ENCODE measurements at places on chromosomes 1 and 21. TPM values are rescaled to one million over a fixed set of nuclear protein-coding genes. Genes with fewer than 3 reads are reported as not detected.
A peak's percentile ranks its signal among the peaks of the same experiment; 100 is the strongest.

HUNK gene
- 1.3 TPM for total RNA-seq

PGD gene
- total RNA-seq: 51.7 TPM

ZBTB7B gene
- total RNA-seq: 16.8 TPM

KCNK2 gene
- 145 TPM for total RNA-seq

PODN gene
- total RNA-seq: 54.8 TPM

ADAMTS1 gene
- total RNA-seq: 166 TPM

C2CD4D gene
- 0.13 TPM for total RNA-seq

CCDC24 gene
- total RNA-seq: 4.7 TPM

CFAP107 gene
- total RNA-seq: not detected

SMYD2 gene
- 49.3 TPM for total RNA-seq

MYOM3 gene
- total RNA-seq: 1.4 TPM

DNASE2B gene
- not detected for total RNA-seq

AGMAT gene
- total RNA-seq: 2.2 TPM

MAGI3 gene
- total RNA-seq: 7.2 TPM

- DNase-seq: no peak
Measured at GRCh38 chr1:204336421-204337035, 23.2 kb downstream of the PLEKHA6 start.

- DNase-seq: no peak
Measured at GRCh38 chr21:21406921-21407320, 408.7 kb downstream of the NCAM2 start.

GRCh38 chr1:51642739-51643142 lies 25.8 kb downstream of the OSBPL9 start:
- peak; percentile 94 for DNase-seq

DNA sequence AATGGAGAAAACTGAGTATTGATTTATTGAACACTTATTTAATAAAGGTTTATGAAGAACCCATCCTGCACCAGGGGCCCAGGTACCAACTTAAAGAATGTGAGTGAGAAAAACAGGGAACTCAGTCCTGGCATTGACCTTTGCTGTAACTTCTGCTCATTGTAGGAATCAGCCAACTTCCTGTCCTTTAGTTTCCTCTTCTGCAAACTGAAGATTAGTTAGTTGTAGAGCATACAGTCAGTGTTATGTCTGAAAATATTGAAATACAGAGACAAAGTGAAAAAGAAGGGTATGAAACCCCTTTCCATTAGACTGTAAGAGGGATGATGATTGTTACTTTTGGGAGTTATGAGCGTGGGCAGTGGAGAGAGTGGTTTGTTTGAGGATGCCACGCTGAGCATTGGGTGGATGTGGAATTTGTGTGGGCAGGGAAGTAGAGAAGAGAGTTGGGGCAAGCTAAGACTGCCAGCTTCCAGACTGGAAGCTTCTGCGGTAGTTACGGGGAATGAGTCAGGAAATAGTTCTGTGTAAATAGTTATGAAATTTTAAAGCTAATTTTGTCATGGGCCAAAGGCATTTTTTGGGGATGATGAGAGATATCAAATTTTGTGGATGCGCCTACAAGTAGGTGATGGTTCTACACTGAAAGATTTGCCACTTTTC lies 89.2 kb downstream of the GPR88 start:
- DNase-seq: peak; percentile 94

DNA sequence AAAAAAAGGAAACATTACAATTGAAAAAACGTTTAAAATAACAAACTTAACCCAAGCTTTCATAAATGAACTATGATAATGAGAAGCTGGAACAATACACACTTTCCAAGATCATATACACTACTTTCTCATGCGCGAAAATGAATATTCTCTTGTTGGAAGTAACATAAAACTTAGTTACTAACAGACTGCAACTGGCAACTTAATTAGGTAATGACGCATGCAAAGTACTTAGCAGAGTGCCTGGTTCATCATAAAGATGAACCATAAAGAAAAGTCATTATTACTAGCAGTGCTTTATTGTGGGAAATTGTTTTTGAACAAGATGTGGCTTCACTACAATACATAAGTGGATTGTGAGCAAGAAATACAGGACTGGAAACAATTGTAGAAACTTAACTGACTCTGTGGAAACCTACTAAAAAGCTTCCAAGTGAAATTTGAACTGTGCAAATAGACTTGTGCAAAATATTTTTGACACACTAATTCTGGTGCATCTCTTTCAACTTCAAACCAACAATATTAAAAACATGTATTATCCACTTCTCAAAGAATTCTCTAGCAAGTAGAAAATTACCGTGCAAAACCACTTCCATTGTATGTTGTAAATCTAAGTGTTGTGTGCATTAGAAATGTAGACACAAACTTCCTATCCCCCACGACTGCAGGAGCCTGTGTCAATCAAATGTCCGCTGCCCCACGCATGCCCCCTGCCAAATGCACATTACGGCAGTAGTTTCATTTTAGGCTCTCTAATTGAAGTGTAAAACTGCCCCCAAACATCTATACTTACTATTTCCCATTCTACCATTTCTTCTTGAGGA lies 2.0 kb downstream of the ARHGAP29 start:
- DNase-seq: peak; percentile 65

GRCh38 chr1:228006786-228007048 lies at the start of gene WNT3A:
TSS of gene WNT3A (plus strand) at chr1:228006998. CDS start at chr1:228007129, 131 bp downstream.
- DNase-seq: no peak

DNA sequence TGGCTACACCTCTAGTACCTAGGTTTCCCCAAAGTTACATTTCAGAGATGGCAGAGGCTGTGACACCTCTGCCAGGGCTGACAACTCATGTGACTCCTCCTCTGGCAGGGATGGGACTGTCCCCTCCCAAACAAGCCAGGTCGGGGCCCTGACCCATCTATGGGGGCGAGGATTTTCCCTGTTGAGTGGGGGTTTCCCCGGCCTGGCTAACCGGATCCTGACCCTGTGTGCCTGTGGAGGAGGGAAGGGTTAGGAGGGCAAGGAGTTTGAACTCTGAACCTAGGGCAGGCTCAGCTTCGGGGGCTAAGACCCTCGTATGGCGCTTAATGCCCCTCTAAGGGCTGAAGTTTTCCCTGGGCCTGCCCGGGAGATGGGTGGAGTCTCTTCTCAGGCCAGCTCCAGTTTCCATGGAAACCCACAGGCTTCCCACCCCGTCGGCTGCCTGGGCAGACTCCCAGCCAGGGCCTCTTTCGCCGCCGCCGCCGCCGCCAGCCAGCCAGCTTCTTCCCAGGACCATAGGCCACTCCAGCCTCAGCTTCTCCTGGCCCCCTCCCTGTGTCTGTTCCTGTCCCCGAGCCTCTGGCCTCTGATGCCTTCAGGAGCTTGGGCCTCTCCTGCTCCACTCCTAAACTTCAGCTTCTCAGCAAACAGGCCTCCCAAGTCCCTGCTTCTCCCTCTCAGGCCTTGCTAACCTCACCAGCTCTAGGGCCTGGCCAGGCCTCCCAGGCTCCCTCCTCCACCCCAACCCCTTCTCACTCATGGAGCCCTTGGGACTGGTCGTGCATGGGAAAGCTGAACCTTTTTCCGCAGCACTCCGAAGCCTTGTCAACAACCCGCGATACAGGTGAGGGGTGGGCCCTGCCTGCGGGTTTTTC lies at the start of gene BTBD19:
Gene BTBD19 (plus strand): TSS at position 461 of the 875 bp plus-strand sequence. CDS start 298 bp downstream, at position 759.
- peak; percentile 98 for DNase-seq

DNA sequence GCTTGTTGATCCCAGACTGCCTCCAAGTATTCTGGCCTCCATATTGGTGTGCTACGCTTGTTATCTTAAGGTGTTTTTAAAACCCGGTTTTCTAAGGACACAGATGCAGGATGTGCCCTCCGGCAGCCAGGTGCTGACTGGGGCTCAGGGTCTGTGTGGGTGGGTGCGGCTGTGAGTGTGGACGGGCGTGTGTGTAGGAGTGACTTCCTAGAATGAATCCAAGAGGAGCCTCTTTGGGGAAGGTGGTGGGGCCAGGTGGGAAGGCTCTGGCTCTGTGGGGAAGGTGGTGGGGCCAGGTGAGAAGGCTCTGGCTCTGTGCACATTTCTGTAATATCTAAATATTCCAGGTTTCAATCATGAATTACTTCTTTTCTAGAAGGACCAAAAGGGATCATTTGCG lies 12.8 kb upstream of the TSPEAR start:
- DNase-seq: no peak

GRCh38 chr1:160708118-160708517 lies 3.5 kb downstream of the CD48 start:
- no peak for DNase-seq

DNA sequence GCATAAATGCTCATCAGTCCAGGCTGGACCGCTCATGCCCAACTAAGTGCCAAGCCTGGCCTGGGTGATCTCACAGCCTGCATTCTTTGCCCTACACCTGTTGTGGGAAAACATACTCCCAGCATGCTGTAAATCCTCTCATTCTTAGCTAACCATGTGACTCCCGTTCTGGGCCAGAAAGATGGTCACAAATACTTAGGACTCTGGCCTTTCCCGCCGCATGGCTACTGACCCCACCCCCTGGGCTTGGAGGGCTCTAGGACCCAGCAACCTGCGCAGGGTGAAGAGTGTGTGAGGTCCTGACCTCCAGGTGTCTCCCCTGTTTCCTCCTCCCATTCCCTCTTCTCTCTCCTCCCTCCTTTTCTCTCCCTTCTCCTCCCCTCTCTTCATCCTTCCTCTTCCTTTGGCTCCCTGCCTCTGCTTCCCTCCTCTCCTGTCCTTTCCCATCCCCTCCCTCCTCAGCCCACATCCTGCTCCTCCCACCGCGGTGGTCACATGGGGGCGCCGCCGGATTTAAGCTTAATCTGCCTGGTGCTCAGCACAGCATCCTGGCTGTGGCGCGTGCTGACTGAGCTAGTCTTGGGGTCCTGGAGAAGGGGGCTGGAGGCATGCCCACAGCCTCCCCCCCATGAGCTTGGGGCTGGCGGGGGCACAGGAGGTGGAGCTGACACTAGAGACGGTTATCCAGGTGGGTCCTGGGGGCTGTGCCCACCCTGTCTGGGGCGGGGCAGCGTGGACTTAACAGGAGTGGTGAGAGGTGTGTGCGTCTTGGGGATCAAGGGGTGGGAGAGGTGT lies at the start of gene CROCC:
Gene CROCC (plus strand): TSS at position 541 of the 795 bp plus-strand sequence. CDS start 88 bp downstream, at position 629.
- no peak for DNase-seq

DNA sequence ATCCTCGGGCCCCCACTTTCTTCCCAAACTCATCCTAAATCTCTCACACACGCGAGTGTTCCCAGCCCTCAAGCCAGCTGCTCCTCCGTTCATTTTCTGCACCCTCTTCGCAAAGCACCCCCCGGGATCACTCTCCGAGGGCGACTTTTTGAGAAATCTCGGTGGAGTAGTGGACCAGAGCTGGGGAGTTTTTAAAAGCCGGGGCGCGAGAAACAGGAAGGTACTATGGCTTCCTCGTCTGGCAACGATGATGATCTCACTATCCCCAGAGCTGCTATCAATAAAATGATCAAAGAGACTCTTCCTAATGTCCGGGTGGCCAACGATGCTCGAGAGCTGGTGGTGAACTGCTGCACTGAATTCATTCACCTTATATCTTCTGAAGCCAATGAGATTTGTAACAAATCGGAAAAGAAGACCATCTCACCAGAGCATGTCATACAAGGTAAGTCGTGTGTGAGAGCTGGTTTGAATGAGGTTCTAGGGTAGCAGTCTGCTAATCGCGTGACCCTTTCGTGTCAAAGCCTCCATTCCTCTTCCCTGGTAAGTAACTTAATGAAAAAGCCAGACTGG lies 800 bp downstream of the DR1 start:
- DNase-seq: peak; percentile 68

- no peak for DNase-seq
Measured at GRCh38 chr1:206664740-206665139, 20.0 kb upstream of the MAPKAPK2 start.

DNA sequence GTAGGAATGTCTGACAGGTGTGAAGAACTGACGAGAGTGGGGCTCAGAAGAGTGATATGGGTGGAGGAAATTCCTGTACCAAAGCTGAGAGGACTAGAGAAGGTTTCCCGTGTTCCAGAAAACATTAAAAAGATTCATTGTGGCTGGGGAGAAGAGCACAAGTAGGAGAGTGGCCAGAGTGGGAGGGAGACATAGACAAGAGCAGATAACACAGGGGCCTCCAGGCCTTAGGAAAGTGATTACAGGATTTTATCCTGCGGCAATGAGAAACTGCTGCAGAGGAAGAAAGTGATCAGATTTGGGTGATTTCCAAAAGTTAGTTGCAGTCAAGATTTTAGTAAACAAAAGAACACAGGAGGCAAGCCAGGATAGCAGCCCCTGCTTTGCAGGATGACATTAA lies 7.9 kb downstream of the C8B start:
- DNase-seq: peak; percentile 19

DNA sequence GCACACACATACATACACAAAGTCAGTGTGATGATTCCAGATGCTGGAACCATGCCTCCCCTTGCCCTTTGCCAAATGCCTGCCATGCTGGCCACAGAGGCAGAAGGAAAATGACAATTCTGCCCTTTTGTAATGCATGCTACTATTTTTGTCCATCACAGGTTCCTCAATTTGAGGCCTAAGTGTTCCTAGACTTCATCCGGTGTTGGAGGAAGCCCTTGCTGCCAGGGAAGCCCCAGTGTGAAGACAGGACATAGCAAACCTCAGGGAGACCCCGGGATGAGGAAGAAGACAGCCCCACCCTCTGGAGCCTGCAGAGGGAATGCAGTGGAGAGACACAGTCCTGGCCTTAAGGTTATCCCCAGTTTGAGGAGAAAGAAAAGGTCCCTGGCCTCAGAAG lies 14.4 kb downstream of the PRR9 start:
- no peak for DNase-seq

DNA sequence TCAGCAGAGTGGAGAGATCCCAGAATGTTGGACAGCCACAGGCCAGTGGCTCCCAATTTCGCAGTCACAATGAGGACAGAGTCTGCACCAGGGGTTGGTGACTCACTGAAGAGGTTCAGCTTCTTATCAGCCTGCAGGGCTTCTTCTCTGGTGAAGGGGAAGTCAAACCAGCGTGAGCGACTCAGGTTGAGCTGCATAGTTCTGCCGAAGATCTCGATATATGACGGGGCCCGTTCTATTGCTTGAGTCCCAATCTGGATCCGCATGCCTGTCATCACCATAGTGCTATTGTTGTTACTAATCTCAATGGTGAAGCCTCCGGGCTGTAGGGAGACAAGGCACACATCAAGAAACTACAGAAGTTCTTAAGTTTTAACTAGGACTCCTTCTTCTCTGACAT lies 58.5 kb downstream of the UBR4 start:
- DNase-seq: no peak

DNA sequence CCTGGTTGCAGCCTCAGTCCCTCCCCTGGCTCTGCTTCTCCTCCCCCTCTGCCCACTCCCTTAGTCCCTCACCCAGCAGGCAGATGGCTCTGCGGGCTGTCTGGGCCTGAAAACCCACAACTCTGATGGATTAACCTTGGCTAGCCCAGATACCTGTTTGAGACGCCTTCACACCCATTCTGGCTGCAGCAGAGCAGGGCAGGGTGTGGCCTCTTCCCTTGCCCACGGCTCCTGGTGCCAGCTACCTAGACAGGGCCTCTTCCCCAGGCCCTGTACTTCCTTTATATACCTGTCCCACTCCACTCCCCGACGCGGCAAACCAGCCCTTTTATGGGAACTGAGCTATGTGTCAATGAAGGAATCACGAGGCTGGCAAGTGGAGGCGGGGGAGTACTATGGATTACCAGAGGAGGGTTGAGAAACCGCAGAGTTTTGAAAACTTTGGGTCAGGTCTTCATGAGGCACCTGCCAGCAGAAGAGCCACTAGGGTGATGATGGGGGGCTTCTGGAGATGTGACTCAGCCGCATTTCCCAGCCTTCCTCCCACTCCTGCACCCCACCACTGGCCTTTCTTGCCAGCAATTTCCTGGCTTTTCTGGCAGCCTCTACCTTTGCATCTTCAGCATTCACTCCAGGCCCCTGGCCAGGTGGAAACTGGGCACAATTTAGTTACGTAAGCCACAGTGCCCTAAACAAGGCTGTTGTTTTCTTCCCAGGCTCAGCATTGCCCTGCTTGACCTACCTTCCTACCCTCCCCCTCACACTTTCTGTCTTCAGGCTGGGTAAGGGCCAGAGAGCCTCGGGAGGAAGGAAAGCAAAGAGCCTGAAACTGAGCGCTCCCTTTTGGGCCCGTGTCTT lies at the start of gene CHI3L1:
Gene CHI3L1 (minus strand): TSS at position 259 of the 858 bp plus-strand sequence. CDS start 81 bp downstream, at position 178.
- DNase-seq: no peak

- no peak for DNase-seq
Measured at GRCh38 chr1:54507033-54507870, 40.8 kb upstream of the ACOT11 start.
